Osteoblast (primary cell): ENCODE measurements at places on chromosomes 6 and 20. TPM values are rescaled to one million over a fixed set of nuclear protein-coding genes. Genes with fewer than 3 reads are reported as not detected.

MOCS1 gene
- total RNA-seq = 25.3 and 28.3 TPM in 2 replicates

DNA sequence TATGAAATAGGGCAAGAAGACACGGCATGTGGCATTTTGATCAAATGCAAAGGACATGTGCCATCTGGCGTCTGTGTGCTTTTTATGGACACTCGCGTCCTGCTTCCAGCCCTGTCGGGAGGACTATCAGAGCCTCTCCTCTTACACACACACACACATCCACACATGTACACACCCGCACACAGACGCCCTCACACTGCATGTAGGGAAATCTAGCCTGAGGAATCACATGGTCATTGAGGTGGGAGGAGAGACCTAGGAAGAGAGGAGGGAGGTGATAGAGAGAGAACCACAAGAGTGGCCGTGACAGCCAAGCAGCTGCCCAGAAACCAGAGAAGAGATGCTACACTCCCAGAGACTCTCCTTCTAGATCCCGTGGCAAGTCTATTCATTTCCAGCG is 105.9 kb upstream of the CDYL start:
- DNase-seq = no peak
- no peak overlapping the region for H3K4me3 ChIP-seq
- no peak overlapping the region for H3K27ac ChIP-seq
- peaks cover 14% of the 10 kb centered on the region for H3K27me3 ChIP-seq

DNA sequence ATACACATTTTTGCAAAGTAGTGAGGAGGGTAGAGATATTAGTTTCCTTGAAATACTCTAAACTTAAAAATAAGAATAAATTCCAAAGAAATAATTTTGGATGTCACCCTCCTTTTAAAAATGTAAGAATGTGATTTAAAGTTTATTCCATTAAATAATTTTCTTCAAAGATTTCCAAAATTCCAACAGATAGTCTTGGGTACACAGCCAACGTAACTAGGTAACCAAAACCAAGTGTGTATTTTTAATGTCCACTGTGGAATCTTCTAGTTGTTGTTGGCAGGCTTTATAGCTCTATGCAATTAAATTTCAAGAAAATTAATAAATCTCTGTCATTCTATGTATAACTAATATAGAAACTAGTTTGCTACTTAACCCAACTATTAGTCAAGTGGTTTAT is 101.3 kb downstream of the COL21A1 start:
- H3K27me3 ChIP-seq = no peaks in the 10 kb centered on the region
- H3K4me1 ChIP-seq = peaks cover 30% of the 10 kb centered on the region
- no peak overlapping the region for H3K4me3 ChIP-seq
- H3K27ac ChIP-seq = peak overlapping the region; percentile 85

DNA sequence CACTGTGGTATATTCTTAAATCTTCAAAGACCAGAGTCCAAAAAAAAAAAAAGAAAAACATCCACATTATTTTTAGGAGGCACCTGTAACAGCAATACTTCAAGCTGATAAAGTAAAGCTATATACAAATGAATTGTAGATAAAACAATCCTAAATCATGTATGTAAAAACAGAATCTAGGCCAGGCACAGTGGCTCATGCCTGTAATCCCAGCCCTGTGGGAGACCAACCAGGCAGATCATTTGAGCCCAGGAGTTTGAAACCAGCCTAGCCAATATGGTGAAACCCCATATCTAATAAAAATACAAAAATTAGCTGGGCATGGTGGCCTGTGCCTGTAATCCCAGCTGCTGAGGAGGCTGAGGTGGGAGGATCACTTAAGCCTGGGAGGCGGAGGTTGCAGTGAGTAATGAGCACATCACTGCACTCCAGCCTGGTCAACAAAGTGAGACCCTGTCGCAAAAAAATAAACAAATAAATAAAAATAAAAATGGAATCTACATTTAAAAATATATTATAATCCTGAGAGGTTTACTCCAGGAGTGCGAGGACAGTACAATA is 7.3 kb downstream of the NAPB start:
- H3K4me1 ChIP-seq = peaks cover 11% of the 10 kb centered on the region
- no peaks in the 10 kb centered on the region for H3K36me3 ChIP-seq
- no peak overlapping the region for H3K27ac ChIP-seq
- no peak overlapping the region for H3K4me3 ChIP-seq
- no peaks in the 10 kb centered on the region for H3K27me3 ChIP-seq

CALHM6 gene
- total RNA-seq = 0.72 and 0.88 TPM in 2 replicates

PKIB gene
- total RNA-seq = 0.72 and 3.5 TPM in 2 replicates
